ENCODE measurements at places on chromosomes 11 and 22. TPM values are rescaled to one million over a fixed set of nuclear protein-coding genes. Genes with fewer than 3 reads are reported as not detected.
A peak's percentile ranks its signal among the peaks of the same experiment; 100 is the strongest.

DNA sequence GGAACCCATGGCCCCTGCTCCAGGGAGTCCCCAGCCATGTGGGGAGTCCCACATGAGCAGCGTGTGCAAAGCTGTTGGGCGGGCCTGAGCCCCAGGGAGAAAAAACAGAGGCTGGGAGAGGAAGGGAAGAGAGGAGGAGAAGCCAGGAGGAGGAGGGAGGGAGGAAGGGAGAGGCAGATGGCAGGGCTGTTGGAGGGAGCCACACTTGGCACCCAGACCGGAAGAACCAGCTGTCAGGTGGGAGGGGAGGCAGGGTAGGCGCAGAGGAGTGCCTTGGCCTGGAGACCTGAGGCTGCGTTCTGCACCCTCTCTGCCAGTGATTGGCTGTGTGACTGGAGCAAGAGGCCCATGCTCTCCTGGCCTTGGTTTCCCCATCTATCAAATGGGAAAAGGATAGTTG is 6.7 kb downstream of the SYNGR1 start:
- H3K4me1 ChIP-seq: no peaks in the 10 kb centered on the region
- H3K4me3 ChIP-seq: no peak overlapping the region

GRCh38 chr11:105781807-105782206 is 171.9 kb downstream of the GRIA4 start:
- H3K36me3 ChIP-seq: no peaks in the 10 kb centered on the region
- no peak for DNase-seq
- H3K27me3 ChIP-seq: no peaks in the 10 kb centered on the region
- H3K4me1 ChIP-seq: no peaks in the 10 kb centered on the region
- H3K27ac ChIP-seq: no peak overlapping the region
- no peak overlapping the region for H3K4me3 ChIP-seq

- no peak for DNase-seq
- H3K4me1 ChIP-seq: no peaks in the 10 kb centered on the region
- H3K27ac ChIP-seq: no peak overlapping the region
- H3K4me3 ChIP-seq: no peak overlapping the region
- peaks cover 20% of the 10 kb centered on the region for H3K27me3 ChIP-seq
Observed at GRCh38 chr22:18032455-18033101, 8.2 kb upstream of the MICAL3 start.

DNA sequence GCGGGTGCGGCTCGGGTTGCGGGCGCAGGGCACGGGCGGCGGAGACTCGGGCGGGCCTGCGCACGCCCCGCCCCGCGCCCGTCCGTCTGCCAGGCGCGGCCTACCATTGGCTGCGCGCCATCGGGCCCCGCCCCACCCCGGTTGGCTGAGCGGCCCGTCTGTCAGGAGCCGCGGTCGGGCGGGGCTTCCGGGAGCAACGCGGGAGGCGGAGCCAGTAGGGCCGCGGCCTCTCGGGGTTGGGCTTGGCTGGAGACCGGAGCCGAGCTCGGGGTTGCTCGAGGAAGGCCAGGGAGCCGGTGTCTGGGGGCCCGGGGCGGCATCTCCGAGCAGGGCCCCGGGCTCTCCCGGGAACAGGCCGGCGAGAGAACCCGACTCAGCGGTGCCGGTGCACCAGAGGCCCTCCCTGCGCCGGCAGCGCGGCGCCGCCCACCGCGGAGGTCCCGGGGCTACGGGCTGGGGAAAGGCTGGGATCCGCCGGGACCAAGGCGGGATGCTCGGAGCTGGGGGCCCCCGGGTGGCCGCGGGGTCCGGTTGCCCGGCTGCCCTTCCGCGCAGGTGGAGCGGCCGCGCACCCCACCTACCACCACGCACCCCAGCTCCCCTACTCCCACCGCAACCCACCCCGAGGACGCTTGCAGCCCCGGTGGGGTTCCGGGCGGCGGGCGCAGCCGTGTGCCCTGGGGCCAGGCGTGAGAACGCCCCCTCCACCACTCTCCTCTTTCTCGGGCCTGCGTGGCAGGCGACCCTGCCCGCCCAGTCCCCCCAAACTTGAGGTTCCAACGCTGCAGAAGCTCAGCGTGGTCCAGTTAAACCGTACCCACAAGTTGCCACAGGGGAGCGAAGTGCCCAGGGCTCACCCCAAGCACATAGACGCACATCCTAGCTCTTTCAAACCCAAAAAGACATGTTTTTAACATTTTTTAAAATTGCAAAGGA is at the start of gene HRAS:
TSS of gene HRAS (minus strand) at position 58 of the 936 bp plus-strand sequence.
- peaks cover 28% of the 10 kb centered on the region for H3K4me1 ChIP-seq
- peaks cover 10% of the 10 kb centered on the region for H3K36me3 ChIP-seq
- H3K27ac ChIP-seq: peak within 1 kb of the TSS; percentile 90
- H3K27me3 ChIP-seq: no peaks in the 10 kb centered on the region
- H3K4me3 ChIP-seq: peak within 1 kb of the TSS; percentile 84

SLCO2B1 gene
- 0.23 TPM for total RNA-seq
